ENCODE measurements at places on chromosomes 4 and X.

DNA sequence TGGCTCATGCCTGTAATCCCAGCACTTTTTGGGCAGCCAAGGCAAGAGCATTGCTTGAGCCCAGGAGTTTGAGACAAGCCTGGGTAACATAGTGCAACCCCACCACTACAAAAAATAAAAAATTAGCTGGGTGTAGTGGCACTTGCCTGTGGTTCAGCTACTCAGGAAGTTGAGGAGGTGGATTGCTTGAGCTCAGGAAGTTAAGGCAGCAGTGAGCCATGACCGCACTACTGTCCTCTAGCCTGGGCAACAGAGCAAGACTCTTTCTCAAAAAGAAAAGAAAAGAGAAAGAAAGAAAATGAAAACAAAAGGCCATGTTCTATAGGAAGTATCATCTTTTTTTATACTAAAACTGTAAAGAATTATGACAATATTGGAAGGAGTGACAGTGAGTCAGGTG is 38.5 kb downstream of the NEK1 start:
- DNase-seq = no peak

GRCh38 chrX:13055486-13055885 is 11.1 kb upstream of the FAM9C start:
- DNase-seq = no peak

DNA sequence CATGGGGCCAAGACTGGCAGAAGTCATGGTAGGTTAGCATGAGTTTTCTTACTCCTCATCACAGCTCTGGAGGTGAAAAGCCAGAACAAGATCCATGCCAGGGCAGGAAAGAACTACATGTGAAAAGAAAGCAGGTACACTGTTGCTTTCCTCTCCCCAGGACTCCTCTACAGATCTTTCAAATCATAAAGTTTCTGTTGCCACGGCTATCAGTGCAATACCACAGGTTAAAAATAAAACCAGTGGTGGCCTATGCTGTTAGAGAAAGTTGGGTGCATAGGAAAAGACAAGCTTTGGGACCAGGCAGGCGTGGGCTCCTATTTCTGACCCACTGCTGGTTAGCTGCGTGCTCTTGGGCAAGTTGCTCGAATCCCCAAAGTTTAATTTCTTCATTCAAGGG is 81.4 kb downstream of the SH3RF1 start:
- no peak for DNase-seq

DNA sequence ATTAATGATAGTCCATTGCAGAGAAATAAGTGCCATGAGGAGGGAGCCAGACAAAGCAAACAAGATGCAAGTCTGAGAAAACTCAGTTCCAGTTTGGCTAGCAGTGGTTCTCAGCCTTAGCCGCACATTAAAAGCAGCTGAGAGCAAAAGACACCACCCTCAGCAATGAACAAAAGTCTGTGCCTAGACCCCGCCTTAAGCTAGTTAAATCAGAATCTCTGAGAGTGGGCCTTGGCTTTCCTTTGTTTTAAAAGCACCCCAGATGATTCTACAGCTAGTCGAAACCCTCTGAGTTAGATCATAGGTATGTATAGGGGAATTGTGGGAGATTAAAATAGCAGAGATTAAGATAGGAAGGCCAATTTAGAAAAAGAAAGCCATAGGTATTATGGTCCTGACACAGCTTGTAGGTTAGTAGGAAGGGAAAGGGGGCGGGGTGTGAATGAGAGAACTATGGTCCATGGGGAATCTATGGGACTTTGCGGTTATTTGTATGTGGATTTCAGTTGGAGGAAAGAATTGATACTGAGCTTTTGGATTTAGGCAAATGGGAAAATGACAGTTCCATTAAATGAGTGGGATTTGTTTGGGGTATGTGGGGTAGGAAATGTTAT is 12.0 kb downstream of the SPRY1 start:
- DNase-seq = no peak

DNA sequence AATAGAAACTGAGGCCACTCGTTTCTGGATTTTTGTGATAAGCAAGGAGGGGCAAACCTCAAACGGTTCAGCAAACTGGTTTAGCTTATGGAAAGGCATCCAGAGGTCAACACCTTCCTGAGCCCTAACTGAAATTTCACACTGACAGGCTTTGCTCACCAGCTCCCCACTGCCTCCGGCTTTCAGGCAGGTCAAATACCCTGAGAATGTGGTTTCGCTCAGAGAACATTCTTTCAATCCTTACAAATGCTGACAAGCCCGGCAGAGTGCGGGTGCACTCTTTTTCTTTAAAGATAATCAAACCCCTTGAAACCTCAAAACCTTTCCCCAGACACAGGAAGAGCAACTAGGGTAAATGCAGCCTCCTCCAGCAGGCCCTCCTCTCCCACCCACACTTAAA is 41.5 kb downstream of the CD40LG start:
- no peak for DNase-seq

DNA sequence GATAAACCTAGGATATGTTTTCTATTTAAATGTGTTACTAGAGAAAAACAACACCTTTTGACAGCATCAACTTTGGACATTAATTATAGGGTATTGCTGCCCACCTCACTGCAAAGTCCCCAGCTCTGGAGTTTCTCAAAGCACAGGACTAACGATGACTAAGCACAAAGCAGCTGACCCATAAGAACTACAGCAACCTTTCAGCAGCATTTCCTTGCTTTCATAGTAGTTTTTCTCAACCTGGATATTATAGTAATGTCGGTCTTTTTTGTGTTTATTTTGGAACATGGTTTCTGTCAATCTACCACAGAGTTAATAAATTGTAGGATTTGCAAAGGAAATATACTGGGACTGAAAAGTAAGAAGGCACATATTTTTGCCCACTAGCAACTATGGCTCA is 21.5 kb downstream of the HHIP start:
- DNase-seq = no peak

DNA sequence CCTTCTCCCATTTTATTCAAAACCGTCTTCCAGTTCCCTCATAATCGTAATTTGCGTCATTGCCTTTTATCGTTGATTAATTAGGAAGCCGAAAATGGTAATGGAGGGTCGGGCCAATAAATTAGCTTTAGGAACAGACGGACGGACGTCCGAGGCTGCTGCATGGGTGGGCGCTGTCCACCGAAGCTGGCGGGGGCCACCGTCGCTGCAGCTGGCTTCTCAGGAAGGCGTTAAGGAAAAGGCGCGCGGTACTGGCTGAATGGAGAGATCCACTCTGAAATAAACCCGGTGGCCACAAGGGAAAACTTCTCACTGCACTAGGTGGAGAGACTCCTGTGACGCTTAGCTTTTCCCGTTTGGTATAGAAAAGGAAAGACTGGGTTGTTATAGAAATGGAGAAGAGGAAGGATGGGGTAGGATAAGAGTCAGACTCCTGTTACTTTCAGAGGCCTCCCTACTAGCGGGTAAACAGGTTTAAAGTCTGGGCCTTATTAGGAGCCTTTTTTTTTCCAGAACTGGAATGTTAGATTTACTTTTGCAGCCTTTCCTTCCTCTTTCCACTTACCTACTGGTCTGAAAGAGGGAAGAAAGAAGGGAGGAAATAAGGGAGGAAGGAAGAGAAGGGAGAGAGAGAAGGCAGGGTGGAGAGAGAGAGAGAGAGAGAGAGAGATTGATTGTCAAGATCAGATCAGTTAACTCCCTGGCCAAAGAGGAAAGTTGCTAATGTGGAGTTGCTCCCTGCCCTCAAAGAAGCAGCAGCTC is 11.3 kb upstream of the PRDM8 start:
- DNase-seq = no peak

- no peak for DNase-seq
These were observed 100.3 kb upstream of the RPL34 start for GRCh38 chr4:108519911-108520601.

- DNase-seq = no peak
These were observed 29.1 kb downstream of the MAGED1 start for GRCh38 chrX:51922561-51922960.

DNA sequence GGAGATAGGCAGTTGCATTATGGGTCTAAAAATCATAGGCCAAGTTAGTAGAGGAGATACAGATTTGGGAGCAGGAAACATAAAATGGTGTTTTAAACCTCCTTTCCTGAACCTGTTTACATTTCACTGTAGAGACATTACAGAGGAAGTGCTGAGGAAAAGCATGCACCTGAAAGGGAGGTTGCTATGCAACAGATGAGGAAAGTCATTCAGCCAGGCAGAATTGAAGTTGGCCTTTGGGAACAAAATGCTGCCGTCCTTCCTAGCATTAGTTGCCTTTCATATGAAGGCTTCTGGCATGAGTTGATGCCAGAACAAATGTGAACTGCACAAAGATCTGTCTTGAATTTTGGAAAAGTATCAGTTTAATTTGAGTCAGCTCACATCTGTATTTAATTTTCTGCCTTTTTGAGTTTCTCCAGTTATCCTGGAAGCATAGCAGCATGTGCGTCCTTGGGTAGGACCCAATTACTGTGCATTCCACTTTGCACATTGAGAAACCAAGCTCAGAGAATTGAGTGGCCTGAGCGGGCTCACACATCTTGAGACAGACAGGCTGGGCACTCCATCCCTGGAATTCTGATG is 38.2 kb downstream of the MAGED1 start:
- no peak for DNase-seq

DNA sequence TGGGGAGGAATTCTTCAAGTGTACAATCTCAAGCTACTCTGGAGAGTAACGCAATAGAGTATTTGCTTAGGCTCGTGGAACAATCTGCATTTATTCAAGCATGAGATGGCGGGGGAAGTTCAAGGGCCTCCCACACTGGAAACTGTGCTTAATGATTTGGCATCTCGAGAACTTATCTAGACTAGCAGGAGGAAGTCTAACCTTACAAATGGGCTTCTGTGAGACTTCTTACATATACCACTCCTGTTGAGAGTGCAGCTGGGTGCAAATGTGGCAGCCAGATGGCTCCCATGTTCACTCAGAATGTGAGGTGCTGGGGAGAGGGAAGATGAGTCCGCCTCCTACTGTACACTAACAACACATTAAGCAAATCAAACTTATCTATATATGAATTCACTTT is 29.3 kb upstream of the PTPN13 start:
- DNase-seq = no peak

DNA sequence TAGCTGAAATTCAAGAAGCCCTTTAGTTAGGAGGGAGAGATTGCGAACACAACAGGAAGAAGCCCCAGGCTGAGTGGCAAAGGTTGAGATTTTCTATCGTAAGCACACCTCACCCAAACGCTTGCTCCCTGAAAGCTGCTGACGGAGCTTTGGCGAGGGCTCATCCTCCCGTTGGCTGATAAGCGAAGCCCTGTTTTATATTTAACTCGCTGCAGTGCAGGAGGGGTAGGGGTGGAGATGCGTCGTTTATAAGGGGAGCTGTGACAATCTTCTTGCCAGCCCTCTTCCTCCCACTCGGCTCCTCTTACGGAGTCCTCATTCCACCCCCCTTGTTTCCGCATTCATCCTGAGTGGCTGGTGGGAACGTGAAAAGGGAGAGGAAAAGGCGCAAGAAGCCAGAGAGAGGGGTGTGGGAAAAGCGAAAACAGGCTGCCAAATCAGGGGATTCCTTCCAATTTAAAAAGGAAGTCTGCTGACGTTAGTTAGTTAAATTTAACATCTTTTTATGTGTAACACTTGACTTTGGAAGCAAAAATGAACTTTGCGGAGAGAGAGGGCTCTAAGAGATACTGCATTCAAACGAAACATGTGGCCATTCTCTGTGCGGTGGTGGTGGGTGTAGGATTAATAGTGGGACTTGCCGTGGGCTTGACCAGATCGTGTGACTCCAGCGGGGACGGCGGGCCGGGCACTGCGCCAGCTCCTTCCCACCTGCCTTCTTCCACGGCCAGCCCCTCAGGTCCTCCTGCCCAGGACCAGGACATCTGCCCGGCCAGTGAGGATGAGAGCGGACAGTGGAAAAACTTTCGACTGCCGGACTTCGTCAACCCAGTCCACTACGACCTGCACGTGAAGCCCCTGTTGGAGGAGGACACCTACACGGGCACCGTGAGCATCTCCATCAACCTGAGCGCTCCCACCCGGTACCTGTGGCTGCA is at the start of gene ENPEP:
ENPEP (plus strand) TSS at position 275 of the 938 bp plus-strand sequence; CDS start at position 535, 260 bp downstream.
- no peak for DNase-seq
